Thyroid gland (tissue), 4 donors: ENCODE measurements at places on chromosomes 7 and 10. TPM values are rescaled to one million over a fixed set of nuclear protein-coding genes. Genes with fewer than 3 reads are reported as not detected.

- no peak for DNase-seq
- H3K4me3 ChIP-seq, result no peak overlapping the region
- no peak overlapping the region for H3K27ac ChIP-seq
- H3K36me3 ChIP-seq, result no peaks in the 10 kb centered on the region
Observed at GRCh38 chr10:24718031-24718855, 5.4 kb downstream of the ARHGAP21 start.

GRCh38 chr7:116492654-116493109, 6.9 kb upstream of the CAV2 start:
- H3K4me3 ChIP-seq, result no peak overlapping the region
- H3K4me1 ChIP-seq, result peaks cover 28% of the 10 kb centered on the region
- peak overlapping the region; percentile 64 for H3K27ac ChIP-seq
- DNase-seq, result no peak
- H3K27me3 ChIP-seq, result no peaks in the 10 kb centered on the region
- H3K36me3 ChIP-seq, result no peaks in the 10 kb centered on the region

ANKRD30A gene
- total RNA-seq, result not detected

CPSF4 gene
- total RNA-seq, result 33.1 TPM

FGFBP3 gene
- total RNA-seq, result 0.96 TPM

GRCh38 chr10:5196702-5197113, at the start of gene AKR1C4:
AKR1C4 (plus strand) TSS chr10:5196837; CDS start chr10:5196868, 31 bp downstream.
- no peak within 1 kb of the TSS for H3K4me3 ChIP-seq
- H3K4me1 ChIP-seq, result no peaks in the 10 kb centered on the region
- no peak for DNase-seq
- no peak within 1 kb of the TSS for H3K27ac ChIP-seq

DNA sequence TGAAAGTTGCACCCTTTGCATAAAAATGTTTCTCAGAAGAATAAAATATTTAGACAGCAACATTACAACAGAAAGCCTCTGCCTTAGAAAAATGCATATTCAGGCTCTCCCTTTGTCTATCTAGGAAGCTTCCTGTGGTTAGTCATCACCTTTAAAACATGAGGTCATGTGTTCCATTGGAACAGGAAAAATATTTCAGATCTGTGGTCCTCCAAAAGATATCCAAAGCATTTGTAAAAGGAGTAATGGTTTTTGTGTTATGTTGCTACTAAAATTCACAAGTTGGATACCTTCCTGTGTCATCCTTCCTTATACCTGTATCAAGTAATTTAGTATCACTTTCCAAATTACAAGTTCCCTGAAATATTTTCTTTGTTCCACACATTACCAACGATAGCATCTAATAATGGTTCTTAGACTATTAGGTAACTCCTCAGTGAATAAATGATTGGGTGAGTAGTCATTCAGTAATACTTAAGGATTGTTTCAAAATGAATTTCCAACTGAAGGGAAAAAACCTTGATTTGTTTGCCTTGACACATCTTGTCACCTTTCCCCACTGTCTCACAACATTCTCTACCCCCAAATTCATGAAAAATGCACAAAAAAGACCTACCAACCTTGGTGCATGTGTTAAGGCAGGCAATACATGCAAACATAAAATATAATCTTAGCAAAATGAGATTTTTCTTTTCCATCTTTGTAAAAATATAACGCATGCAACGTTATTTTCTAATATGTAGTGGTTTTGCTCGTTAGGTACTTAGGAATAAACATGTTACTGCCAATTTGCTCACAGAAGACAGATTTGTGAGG, 19.7 kb upstream of the RHOBTB1 start:
- H3K4me3 ChIP-seq, result no peak overlapping the region
- no peaks in the 10 kb centered on the region for H3K27me3 ChIP-seq
- no peaks in the 10 kb centered on the region for H3K36me3 ChIP-seq
- DNase-seq, result no peak
- no peaks in the 10 kb centered on the region for H3K4me1 ChIP-seq

DNA sequence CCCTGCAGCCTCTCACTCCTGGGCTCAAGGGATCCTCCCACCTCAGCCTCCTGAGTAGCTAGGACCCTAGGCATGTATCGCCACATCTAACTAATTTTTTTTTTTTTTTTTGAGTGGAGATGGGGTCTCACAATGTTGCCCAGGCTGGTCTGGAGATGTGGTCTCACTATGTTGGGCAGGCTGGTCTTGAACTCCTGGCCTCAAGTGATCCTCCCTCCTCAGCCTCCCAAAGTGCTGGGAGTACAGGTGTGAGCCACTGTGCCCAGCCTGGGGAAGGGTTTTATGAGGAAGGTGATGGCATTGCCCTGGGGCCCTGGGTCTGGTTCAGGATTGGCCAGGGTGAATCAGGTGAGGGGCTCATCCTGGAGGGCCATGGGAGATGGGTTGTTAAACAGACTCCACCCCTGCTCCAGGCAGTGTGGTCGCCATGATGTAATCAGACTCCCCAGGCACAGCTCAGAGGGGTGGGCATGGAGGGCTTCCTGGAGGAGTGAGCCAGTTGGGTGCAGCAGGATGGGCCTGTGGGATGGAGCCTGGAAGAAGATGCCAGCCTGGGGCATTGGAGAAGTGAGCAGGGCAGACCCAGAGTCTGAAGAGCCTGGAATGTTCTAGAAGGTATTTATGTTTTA, 82.7 kb downstream of the MYL10 start:
- peaks cover 6% of the 10 kb centered on the region for H3K4me1 ChIP-seq
- H3K4me3 ChIP-seq, result no peak overlapping the region
- no peak overlapping the region for H3K27ac ChIP-seq
- no peaks in the 10 kb centered on the region for H3K27me3 ChIP-seq
- no peaks in the 10 kb centered on the region for H3K36me3 ChIP-seq

DNA sequence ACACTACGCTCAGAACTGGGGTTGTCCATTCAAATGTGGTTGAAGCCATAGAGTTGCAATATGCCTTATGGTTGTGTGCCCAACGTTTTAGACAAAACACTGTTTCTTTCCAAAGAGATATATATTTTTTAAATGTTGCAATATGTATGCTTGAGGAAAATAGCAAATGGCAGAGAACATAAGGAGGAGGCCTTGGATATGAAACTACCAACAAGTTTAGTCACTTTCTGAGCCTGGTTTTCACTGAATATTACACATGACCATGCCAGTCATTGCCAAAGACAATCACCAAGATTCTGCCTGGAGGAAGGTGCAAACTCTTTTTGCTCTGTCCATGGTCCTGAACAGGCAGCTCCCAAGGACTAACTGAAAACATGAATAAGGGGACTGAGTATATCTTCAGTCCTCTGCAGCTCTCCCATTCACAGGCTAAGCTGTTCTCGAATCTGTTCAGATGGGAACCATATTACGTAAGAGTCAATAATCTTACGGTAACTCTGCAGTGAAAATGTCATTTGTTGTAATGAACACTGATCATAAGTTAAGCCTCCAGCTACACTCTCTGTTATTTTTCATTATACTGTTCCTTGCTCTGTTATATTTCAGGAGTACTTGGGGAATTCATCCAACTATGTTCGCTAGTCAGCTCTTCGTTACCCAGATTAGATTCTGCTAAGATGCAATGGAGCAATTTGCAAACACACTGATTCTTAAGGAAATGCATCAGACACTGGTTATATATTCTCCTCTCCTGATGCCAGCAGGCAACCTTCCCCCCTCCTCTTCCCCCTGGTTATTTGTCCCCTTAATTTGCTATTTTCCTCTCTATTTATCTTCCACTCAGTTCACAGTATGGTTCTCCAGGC, 90.7 kb upstream of the C1QL3 start:
- H3K4me1 ChIP-seq, result no peaks in the 10 kb centered on the region
- H3K27ac ChIP-seq, result no peak overlapping the region
- H3K4me3 ChIP-seq, result no peak overlapping the region
- no peaks in the 10 kb centered on the region for H3K36me3 ChIP-seq
- H3K27me3 ChIP-seq, result no peaks in the 10 kb centered on the region
- no peak for DNase-seq

SLC26A4 gene
- 223 TPM for total RNA-seq

PBLD gene
- 5.0 TPM for total RNA-seq

ASZ1 gene
- not detected for total RNA-seq

OR2A12 gene
- not detected for total RNA-seq

OPALIN gene
- not detected for total RNA-seq

GRCh38 chr7:5424749-5425506, 1.3 kb upstream of the TNRC18 start:
- H3K36me3 ChIP-seq, result no peaks in the 10 kb centered on the region
- peak; percentile 61 for DNase-seq
- no peaks in the 10 kb centered on the region for H3K27me3 ChIP-seq
- H3K27ac ChIP-seq, result peak overlapping the region; percentile 100
